ENCODE measurements at places on chromosomes 7 and 10.

GRCh38 chr7:104124469-104124868 lies 83.3 kb downstream of the ORC5 start:
- DNase-seq: no peak

DNA sequence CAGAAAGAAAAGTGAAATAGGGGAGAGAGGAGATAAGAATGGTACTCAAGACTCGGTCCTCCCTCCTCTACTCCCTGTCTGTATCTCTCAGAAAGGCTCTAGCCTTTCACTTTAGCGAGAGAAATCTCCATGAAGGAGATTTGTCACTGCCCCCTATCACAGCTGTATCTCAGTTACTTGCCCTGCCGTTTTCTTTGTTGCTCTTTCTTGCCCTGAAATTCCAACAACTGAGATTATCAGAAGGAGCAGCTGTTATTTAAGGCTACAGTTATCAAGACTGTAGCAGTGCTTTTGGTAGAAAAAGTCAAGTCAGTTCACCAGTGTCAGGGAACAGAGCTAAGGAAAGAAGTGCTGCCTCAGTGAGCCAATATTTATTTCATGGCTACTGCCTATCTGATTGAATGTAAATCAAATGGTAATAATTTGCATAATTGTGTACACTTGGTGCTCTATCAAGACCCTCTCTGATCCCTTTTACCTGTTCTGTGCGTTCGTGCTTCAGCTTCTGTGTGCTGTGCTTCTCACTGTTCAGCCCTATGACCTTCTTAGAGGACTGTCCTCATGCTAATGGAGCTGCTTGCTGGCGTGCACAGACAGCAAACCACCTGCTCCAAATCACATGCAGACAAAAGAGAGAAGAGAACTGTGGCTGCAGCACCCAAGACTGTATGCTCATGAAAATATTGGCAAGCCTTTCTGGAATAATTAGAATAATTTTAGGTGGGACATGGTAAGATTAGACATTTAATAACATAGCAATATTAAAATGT lies 180.2 kb upstream of the FAM3C start:
- DNase-seq: no peak

DNA sequence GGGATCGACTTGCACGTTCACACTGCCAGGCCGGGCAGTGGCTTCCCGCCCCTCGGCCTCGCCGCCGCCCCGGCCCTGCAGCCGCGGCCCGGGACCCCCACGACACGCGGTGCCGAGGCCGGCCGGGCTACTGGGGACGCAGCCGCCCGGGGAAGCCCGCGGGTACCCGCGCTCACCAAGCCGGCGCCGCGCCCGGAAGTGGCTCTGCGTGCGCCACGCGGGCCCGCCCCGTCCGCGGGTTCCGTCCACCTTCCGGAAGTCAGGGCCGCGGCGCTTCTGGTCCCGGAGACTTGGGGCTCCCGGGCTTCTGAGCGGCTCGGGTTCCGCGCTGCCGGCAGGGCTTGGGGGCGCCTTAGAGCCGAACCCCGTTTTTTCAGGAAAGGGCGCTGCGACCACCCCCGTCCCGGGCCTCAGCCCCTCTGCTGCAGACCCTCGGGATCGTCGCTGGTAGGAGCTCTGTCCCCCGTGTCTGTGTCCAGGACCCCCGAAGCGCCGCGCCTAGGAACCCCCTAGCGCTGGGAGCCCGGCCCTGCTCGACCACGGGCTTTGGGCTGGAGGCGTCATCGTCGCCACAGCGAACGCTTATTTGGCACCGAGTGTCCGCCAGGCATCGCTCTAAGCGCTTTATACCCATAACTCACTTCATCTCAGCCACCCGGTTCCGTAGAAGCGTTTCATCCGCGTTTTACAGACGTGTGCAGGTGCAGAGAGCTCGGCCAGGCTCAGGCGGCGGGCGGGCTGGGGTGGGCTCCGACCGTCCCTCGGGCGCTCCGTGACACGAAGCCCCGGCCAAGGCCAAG lies at the start of gene PSMG3:
TSS of gene PSMG3 (minus strand) at position 200 of the 800 bp plus-strand sequence. CDS start 693 bp downstream, outside the sequence.
- peak; percentile 96 for DNase-seq

DNA sequence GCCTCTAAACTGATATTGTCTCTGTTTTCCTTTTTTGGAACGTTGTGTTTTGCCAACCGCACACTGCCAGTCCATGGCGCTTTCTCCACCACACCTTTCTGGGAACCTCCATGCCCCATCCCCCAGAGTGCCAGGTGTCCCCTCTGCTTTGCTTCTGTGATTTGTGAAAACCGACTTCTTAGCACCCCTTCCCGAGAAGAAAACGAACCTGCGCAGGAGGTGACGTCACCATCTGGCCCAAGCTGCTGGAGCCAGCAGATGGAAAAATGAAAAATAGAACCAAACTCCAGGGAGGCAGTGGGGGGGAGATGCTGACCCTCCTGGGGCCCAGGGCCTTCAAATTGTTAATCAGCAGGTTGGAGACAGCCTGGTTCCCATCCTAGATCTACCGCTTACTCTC lies 103.8 kb downstream of the HTR5A start:
- no peak for DNase-seq

DNA sequence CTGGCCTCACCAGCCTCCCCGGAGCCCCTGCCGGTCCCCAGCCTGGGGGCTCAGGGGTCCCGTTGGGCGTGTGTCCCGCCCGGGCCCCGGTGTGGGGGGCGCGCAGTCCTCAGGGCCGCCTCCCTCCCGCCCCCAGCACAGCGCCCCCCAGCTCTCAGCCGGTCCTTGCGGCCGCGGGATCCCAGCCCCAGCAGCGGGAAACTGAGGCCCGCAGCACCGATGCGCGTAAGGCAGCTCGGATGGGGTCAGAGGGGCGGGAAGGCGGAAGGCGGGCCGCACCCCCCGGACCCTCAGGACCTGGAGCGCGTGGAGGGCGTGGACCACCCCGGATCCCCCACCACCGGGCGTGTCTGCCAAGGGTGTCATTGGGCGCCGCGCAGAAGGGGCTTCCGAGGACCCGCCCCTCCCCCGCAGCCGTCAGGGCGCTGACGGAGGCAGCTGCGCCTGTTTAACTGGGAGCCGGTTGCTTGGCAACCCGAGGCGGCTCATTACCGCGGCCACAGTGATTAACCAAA lies 14.9 kb downstream of the UNCX start:
- DNase-seq: no peak

DNA sequence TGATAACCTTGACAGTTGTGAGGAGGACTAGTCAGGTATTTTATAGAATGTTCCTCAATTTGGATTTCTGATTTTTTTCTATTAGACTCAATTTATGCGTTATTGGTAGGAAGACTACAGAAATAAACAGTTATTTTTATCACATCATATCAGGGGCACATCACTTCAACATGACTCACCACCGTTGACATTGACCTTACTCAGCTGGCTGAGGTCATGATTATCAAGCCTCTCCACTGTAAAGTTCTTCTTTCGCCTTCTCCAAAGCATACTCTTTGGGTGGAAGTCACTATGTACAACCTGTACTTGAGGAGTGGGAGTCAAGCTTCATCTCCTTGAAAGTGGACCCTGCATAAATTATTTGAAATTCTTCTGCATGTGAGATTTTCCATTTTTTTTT lies 194.3 kb upstream of the IGFBP3 start:
- no peak for DNase-seq

- no peak for DNase-seq
Observed at GRCh38 chr7:1563981-1564602, 5.7 kb downstream of the PSMG3 start.

GRCh38 chr7:24582166-24582565 lies 8.9 kb downstream of the PALS2 start:
- DNase-seq: no peak

- DNase-seq: no peak
Observed at GRCh38 chr7:35604595-35604994, 90.3 kb downstream of the HERPUD2 start.

GRCh38 chr10:103396789-103397087 lies 312 bp downstream of the PDCD11 start:
- no peak for DNase-seq

DNA sequence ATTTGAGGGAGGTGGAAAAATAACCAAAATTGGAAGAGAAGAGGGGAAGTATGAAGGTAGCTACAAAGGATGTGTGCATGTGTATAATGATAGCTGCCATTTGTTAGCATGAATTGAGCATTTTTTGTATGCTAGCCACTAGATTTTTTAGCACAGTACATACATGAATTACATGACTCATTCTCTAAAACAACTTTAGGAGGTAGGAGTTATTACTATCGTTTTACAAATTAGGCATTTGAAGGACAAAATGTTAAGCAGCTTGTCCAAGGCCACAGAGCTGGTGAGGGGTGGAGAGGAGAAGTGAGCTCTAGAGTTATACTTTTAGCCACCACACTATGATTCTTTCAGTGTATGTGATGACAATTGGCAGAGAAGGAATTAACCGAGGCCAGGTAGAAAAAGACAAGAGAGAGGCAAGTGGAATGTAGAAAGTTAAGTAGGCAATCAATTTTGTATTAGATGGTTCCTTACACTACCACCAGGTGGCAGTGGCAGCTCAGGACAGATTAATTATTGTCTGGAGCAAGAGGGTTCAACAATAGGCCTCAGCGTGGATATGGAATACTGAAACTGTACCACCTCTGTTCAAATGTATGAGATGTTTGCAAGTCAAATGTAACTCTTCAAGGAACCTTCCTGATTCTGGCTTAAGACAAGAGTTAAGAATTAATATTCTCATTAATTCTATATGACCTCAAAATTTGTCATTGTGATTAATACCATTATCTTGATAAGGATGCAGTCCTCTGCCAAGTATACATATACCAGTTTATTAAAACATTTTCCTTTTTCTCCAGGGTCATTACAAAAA lies 128.0 kb downstream of the MBL2 start:
- peak; percentile 57 for DNase-seq

DNA sequence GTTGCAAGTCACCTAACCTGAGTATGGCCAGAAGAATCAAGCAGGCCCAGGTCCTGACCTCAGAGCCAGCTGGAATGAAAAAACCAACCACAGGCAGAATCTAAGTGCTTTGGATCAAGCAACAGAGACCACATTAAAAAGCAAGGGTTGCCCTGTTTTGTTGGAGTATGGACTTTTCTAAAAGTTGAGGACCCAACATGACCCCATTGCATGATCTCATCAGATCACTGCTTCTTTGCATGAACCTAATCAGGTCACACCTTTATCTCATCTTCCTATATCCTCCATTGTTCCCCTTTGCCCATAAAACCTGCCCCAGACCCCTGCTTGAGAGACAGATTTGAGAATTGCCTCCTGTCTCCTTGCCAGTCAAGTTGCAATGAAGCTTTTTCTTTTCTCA lies 11.6 kb upstream of the SNX10 start:
- DNase-seq: no peak

DNA sequence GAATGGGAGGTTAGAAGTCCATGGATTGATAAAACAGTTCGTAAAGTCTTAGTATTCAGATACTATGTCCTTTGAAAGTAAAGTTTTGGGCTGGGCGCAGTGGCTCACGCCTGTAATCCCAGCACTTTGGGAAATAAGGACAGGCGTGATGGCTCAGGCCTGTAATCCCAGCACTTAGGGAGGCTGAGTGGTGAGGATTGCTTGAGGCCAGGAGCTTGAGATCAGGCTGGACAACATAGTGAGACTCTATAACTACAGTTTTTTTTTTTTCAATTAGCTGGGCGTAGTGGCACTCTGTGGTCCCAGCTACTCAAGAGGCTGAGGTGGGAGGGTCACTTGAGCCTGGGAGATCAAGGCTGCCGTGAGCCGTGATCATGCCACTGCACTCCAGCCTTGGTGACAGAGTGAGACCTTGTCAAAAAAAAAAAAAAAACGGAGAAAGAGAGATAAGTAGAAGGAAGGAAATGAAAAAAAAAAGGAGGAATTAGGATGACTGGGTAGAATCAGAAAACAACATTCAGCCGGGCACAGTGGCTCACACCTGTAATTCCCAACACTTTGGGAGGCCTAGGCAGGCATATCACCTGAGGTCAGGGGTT lies 25.7 kb upstream of the AGFG2 start:
- DNase-seq: no peak

GRCh38 chr10:88062385-88062784 lies 199.0 kb downstream of the PTEN start:
- no peak for DNase-seq

DNA sequence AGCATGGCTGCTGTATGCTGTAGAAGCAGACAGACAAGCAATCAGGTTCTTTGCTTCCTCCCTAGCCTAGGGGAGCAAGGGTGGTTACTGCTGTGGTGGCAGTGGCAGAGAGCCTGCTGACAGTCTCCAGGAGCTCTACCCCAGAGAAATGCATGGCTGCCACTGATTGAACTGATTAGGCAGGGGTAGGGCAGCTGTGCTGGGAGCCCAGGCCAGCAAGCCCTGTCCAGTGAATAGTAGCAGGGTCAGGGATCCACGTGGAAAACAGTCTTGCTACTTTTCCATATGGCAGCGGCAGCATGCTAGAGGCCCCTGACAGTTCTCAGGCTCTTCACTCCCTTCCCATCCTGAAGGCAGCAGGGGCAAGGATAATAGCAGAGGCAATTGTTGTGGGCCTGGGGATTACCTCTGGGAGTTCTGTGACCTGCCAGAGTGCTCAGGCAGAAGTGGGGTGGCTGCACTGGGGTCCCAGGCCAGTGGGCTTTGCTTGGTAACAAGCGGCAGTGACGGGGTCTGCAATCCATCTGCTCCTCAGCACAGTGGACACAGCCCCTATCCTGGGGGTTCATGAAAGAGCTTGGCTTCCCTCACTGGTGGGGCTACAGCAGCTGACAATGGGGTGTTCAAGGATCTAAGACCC lies 558.8 kb upstream of the GHITM start:
- no peak for DNase-seq

GRCh38 chr7:87128861-87129267 lies 23.4 kb upstream of the DMTF1 start:
- DNase-seq: no peak

- DNase-seq: no peak
Observed at GRCh38 chr7:4702961-4703512, 20.9 kb downstream of the FOXK1 start.

- DNase-seq: no peak
Observed at GRCh38 chr7:44616545-44616944, 10.1 kb downstream of the OGDH start.

DNA sequence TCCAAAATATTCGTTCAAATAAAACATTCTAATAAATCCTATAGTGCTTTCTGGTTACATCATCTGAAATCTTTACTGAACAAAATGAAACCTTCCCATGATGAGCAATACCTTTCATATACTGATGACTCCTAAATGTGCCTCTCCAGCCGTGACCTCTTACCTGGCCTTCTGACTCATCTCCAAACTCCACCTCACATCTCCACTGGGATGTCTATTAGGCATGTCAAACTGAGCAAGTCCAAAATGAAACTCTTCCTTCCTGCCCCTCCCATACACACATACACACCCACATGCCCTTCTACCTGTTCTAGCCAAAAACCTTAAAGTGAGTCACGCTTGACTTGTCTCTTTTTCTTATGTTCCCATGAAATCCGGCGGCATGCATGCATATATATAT lies 22.9 kb downstream of the GSAP start:
- DNase-seq: no peak

DNA sequence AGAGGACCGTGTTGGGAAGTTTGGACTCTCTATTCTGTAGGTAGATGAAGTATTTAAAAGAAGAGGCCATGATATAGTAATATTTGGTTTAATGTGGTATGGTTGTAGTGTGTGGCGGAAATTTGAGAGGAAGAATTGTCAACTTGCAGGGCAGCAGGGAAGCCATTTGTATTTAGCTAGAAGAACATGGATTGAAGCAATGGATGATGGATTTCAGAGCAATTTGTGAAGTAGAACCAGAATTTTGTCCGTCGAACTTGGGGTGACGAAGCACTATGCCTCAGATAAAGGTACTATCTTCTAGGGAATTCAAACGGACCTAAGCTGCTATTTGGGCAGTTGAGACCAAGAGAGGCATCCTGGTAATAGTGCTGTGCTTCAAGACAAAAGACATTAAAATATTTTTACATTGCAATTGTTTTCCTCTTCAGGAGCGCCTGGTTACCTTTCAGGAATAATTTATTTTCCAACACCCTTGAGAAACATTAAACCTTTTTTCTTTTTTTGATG lies 615 bp upstream of the WBP1L start:
- DNase-seq: no peak

GRCh38 chr10:22133749-22134624 lies 83.8 kb downstream of the EBLN1 start:
- no peak for DNase-seq

Data from ACHN (cell line).